Activated CD4-positive, alpha-beta T cell treated with anti-CD3 and anti-CD28 coated beads for 4 hours (primary cell): ENCODE measurements at places on chromosomes 7 and 10.

- DNase-seq, result no peak
These were observed 39.2 kb upstream of the FZD9 start for GRCh38 chr7:73394422-73394821.

DNA sequence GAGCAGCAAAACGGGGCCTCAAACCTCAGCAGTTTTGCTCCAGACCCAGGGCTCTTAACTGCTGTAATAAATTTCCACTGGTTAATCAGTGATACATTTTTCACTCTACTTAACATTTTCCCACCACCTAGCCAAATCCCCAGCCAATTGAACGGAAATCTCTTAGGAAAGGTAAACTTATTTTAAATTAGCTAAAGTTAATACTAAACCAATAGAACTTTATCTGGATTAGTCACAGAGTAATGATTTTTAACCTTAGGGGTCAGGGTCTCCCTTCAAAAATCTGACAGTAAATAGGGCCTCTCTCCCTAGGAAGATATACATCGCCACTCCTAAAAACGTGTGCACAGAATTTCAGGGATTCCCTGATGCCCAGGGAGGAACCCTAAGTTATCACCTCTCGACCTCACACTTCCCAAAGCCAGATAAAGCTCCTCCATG, 87.4 kb upstream of the KMT2E start:
- DNase-seq, result no peak

GRCh38 chr7:113460067-113460466, 341.7 kb upstream of the SMIM30 start:
- no peak for DNase-seq

- peak; percentile 46 for DNase-seq
These were observed 1.0 kb downstream of the CDK6 start for GRCh38 chr7:92835261-92835850.

- no peak for DNase-seq
These were observed 43.3 kb upstream of the EZH2 start for GRCh38 chr7:148927123-148928045.

- DNase-seq, result no peak
These were observed 63.1 kb upstream of the ADRB1 start for GRCh38 chr10:113980408-113981087.

DNA sequence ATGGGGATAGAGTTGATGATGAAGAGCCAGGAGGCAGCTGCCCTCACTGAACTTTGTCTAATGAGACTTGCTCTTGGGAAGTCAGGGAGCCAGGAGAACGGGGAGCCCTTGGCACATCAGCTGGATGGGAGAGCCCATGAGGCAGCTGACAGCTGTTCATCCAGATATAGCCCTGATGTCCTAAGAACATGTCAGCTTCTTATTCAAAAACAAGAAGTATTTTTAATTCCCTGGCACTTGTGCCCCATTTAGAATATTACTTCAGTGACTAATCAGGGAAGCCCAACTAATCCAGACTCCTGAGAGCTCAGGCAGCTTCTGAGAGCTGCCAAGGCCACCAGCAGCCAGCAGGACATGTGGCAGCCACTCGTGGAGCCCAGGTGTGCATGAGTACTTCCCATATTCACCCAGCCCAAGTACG, 363.4 kb downstream of the GRID1 start:
- no peak for DNase-seq

DNA sequence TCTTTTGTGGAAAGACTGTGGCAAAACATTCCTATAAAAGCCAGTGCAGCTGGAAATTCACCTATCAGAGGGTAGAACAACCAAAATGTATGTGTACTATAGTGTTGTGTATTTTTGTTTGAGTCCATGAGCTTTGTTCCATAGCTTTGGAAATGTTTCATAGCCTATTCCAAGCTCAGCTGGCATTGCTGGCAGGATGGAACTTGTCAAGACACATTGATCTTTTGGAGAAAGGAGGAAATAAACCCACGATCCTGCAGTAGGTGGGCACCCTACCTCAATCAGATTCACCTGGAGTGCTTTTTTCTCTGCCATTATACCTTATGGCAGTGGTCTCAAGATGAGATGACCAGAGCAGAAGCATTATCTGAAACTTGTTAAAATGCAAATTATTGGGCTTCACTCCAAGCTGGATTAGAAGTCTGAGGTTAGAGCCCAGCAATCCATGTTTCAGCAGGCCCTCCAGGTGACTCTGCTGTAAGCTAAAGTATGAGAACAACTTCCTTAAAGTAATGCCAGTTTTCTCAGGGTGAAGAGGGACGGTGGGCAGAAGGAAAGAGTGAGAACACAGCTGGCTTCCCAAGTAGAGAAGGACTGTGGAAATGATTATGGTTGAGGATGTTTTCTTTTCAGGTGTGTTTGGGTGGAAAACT, 30.3 kb upstream of the CDK1 start:
- no peak for DNase-seq

- DNase-seq, result no peak
These were observed 1039.7 kb downstream of the NRG3 start for GRCh38 chr10:82914655-82915136.

- peak; percentile 45 for DNase-seq
These were observed 965 bp downstream of the ZCCHC24 start for GRCh38 chr10:79444199-79445119.

DNA sequence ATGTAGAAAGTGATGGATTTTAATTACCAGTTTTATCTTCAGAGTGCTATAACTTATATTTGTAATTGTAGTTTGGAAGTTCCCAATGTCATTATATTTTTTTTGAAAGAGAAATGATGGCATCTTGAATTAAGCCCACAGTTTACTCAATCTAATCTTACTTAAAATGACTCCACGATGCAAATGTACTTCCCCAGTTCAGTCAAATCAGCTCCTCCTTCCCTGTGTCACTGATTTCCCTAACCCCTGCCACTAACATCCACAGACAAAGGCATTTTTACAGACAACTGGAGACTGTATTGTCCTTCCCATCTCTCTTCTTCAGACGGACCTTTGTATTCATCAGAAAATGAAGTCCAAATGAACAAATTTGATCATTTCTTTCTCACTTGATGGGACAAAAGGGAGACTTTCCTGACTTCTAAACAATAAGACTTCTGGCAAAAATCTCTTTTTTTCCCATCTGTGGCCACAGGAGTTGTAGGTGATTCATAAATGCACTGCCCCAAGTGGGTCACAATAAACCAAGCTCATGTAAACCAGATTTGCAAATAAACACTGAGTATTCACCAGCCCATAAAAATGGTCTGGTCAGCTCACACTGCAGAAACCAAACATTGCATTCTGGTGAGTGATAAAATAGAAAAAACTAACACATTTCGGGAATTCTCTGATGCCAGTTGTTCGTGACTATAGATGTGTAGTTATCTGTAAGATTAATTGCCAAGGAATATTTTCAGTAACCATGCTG, 162.9 kb downstream of the FANK1 start:
- DNase-seq, result no peak

DNA sequence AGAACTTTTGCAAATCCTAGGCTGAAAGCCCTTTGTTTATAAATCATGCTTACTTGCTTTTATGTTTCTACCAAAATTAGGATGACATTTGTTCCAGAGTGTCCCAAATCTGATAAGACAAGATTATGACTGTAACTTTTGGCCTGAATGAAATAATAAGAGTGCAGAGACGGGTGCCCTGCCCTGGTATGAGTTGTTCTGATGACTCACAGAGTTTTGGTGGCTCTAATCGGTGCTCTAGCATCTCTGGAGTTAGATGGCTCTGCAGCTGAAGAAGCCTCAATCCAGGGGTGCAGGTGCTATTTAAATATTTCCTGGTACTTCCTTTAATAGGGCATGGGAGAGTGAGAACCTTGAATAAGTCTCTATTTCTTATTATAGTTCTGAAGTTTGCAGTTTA, 102.2 kb upstream of the ELMO1 start:
- DNase-seq, result no peak

GRCh38 chr7:105802604-105803428, 73.6 kb downstream of the ATXN7L1 start:
- DNase-seq, result no peak

- DNase-seq, result no peak
These were observed 476 bp upstream of the RET start for GRCh38 chr10:43076311-43076875.

- DNase-seq, result no peak
These were observed 282.8 kb downstream of the SNX10 start for GRCh38 chr7:26574476-26574875.

- DNase-seq, result no peak
These were observed 76.4 kb upstream of the LRRC17 start for GRCh38 chr7:102836191-102836919.

- no peak for DNase-seq
These were observed 237.9 kb upstream of the MYO3A start for GRCh38 chr10:25696013-25696708.
